Ovary (tissue), 10 donors: ENCODE measurements at places on chromosomes 2 and 18.

DNA sequence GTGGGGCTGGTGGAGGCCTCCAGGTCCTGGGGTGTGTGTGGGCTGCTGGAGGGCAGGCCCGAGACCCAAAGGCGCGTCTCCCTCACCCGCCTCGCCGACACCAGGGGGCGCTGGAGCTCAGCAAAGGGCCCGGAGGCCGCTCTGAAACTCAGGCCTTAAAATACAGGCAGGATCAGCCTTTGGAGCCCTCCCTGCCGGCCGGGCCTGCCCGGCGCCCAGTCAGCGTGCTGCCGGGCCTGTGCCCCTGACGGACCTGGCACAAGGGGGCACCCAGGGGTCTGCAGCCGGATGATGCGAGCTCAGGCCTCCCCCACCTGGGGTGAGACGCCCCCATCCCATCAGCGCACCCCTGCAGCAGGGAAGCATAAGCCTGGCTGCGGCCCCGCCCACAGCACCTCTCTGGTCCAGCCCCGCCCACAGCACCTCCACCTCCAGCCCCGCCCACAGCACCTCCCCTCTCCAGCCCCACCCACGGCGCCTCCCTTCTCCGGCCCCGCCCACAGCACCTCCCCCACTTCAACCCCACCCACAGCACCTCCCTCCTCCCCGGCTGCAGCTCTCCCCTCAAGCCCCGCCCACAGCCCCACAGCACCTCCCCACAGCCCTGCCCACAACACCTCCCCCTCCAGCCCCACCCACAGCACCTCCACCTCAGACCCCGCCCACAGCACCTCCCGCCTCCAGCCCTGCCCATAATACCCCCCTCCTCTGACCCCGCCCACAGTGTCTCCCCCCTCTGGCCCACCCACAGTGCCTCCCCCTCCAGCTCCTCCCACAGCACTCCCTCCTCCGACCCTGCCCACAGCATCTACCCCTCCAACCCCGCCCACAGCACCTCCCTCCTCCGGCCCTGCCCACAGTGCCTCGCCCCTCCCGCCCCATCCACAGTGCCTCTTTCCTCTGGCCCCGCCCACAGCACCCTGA is 92.8 kb upstream of the OTOS start:
- H3K4me1 ChIP-seq, result peaks cover 27% of the 10 kb centered on the region
- no peaks in the 10 kb centered on the region for H3K36me3 ChIP-seq
- peak overlapping the region; percentile 37 for H3K27ac ChIP-seq

DNA sequence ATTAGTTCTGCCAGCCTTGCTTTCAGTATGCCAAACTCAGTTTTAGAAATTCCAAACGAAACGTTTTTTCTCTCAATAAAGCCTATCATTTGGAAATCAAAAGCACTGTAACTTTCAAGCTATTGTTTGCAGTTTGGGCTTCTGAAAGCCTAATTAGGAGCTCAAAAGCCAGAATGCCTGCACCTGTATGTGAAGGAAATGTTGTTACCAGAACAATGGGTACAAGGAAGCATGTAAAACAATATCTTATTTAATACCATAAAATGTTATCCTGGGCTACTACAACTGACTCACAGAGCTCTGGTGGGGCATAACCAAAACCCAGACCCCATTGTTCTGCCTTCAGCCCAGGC is 12.6 kb upstream of the GULP1 start:
- H3K4me1 ChIP-seq, result no peaks in the 10 kb centered on the region
- H3K36me3 ChIP-seq, result no peaks in the 10 kb centered on the region
- H3K27me3 ChIP-seq, result no peaks in the 10 kb centered on the region
- H3K4me3 ChIP-seq, result no peak overlapping the region

DNA sequence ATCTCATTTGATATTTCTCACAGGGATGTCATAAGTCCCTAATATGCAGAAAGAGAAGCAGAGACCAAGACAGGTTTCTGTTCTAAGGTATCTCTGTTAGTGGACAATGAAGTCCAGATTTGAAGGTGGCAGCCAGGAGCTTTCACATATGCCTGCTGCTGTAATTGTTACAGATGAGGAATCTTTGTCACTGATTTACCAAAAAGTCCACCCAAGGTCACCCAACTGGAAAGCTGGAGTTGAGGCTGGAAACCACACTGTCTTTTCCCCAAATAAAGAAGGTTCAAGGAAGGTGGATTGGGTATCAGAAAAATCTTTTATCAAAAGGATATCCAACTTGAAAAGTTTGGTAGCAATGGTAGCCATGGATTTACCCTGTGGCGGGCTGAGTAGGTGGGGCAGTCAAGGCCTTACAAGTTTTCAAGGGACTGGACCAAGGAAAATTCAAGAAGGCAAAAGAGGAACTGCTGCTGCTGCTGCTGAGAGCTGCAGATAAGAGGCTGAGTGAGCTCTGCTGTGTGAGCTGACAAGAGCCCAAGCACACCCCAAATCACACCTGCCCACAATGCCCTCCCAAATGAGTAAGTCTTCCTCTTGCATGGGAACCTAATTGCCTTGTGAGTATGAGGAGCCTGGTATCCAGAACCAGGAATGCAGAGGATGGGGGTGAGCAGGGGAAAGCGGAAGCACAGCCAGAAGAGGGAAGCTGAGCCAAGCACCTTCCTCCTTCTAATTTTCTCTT is 241.2 kb downstream of the ANAPC1 start:
- no peaks in the 10 kb centered on the region for H3K4me1 ChIP-seq
- no peaks in the 10 kb centered on the region for H3K36me3 ChIP-seq
- no peaks in the 10 kb centered on the region for H3K27me3 ChIP-seq

DNA sequence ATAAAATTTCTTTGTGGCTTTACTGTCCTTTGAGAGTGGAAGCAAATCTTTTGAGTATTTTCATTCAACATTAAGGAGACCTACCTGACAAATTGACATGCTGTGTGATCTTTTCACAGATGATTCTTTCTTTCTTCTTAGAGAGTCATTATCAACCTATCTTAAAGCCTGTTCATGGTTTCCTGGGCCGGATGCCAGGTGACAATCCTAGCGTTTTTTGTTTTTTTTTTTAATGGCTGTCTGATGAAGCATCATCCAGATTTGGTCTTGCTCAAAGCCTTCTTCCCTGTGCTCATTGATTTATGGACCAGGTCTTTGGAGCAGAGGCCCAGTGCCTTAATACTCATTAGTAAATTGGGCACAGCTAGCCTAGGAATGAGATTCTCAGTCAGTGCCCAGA is 9.8 kb upstream of the MGAT5 start:
- H3K36me3 ChIP-seq, result no peaks in the 10 kb centered on the region
- no peak for DNase-seq
- no peaks in the 10 kb centered on the region for H3K27me3 ChIP-seq
- peaks cover 5% of the 10 kb centered on the region for H3K4me1 ChIP-seq
- H3K4me3 ChIP-seq, result no peak overlapping the region

DNA sequence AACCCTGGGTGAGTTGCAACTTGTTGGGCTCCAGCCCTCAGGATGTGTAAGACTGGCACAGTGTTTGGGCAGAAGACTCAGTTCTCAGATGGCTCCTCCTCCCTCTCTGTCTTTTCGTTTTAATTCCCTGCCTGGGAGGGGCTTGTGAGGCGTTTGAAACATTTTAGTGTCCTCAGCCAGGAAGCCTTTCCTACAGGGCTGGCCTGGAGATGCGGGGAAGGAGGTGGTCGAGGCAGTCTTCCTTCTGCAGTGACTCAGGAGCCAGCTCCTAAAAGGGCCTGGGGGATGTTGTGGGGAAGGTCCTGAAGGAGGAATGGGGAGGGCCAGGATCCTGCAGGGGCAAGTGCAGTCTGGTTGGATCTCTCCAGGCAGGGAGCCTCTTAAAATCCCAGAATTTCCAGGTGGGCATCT is 22.1 kb upstream of the IGFBP5 start:
- no peaks in the 10 kb centered on the region for H3K27me3 ChIP-seq
- no peak overlapping the region for H3K27ac ChIP-seq

DNA sequence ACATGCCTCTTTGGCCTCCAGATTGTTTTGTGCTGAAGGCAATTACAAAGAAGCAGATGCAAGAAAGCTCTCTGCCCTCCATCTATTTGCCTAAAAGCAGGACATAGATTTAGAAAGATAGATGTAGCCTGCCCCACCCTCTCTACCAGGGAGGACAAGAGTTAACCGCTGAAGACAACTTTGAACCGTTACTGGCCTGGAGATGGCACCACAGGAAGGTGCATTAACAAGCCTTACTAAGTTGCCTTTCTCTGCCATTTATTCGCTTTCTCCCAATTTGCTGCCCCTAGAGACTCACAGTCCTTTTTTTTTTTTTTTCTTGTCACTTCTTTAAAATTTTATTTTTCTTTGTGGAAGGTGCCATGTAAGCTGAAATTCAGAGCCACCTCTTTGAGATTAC is 28.8 kb upstream of the RMDN2 start:
- H3K27ac ChIP-seq, result no peak overlapping the region
- no peak for DNase-seq
- no peak overlapping the region for H3K4me3 ChIP-seq
- H3K27me3 ChIP-seq, result no peaks in the 10 kb centered on the region

GRCh38 chr2:173854840-173855239 is 110.3 kb downstream of the SP3 start:
- no peaks in the 10 kb centered on the region for H3K27me3 ChIP-seq
- no peak overlapping the region for H3K4me3 ChIP-seq
- H3K27ac ChIP-seq, result no peak overlapping the region
- no peak for DNase-seq
- H3K4me1 ChIP-seq, result peaks cover 5% of the 10 kb centered on the region
- H3K36me3 ChIP-seq, result no peaks in the 10 kb centered on the region

DNA sequence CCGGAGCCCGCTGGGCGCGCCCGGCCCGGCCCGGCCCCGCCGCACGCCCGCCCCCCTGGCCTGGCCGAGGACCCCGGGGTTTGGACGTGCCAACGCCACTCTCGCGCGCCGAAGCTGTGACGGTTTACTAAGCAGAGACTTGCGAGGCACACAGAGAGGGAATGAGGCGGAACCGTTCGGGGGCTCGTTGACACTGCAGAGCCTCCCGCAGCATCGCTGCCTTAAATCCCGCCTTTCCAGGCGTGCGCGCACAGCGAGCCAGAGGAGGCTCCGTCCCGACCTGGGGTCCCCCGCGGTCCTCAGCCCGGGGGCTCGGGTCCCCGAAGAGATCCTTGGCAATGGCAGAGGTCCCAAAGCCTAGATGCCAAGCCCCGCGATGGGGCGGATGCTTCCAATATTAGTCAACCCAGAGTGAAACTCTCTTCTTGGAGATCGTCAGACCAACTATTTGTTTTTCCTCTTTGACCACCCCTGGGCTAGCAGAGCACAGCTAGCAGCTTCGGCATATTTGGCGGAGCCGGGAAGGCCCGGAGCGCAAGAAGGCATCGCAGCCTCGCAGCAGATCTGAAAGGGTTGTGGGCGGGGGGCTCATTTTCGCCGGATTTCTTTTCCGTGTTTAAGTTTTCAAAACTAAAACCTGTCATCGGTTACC is at the start of gene ZNF385B:
TSS of gene ZNF385B (minus strand) at position 197 of the 652 bp plus-strand sequence.
- peak within 1 kb of the TSS; percentile 50 for H3K27ac ChIP-seq
- peaks cover 4% of the 10 kb centered on the region for H3K4me1 ChIP-seq
- DNase-seq, result peak; percentile 58

- H3K4me3 ChIP-seq, result no peak overlapping the region
- no peak for DNase-seq
- no peaks in the 10 kb centered on the region for H3K4me1 ChIP-seq
- H3K27me3 ChIP-seq, result no peaks in the 10 kb centered on the region
- H3K27ac ChIP-seq, result no peak overlapping the region
- no peaks in the 10 kb centered on the region for H3K36me3 ChIP-seq
Measured at GRCh38 chr18:29361843-29362242, 1184.9 kb upstream of the CDH2 start.

GRCh38 chr18:41034413-41034812 is 920.6 kb upstream of the PIK3C3 start:
- no peaks in the 10 kb centered on the region for H3K36me3 ChIP-seq
- H3K27me3 ChIP-seq, result no peaks in the 10 kb centered on the region
- H3K4me3 ChIP-seq, result no peak overlapping the region
- no peak for DNase-seq
- no peaks in the 10 kb centered on the region for H3K4me1 ChIP-seq

- H3K27me3 ChIP-seq, result no peaks in the 10 kb centered on the region
- H3K36me3 ChIP-seq, result no peaks in the 10 kb centered on the region
- no peaks in the 10 kb centered on the region for H3K4me1 ChIP-seq
- no peak for DNase-seq
- H3K27ac ChIP-seq, result no peak overlapping the region
Measured at GRCh38 chr2:241514553-241514952, 6.2 kb upstream of the STK25 start.

DNA sequence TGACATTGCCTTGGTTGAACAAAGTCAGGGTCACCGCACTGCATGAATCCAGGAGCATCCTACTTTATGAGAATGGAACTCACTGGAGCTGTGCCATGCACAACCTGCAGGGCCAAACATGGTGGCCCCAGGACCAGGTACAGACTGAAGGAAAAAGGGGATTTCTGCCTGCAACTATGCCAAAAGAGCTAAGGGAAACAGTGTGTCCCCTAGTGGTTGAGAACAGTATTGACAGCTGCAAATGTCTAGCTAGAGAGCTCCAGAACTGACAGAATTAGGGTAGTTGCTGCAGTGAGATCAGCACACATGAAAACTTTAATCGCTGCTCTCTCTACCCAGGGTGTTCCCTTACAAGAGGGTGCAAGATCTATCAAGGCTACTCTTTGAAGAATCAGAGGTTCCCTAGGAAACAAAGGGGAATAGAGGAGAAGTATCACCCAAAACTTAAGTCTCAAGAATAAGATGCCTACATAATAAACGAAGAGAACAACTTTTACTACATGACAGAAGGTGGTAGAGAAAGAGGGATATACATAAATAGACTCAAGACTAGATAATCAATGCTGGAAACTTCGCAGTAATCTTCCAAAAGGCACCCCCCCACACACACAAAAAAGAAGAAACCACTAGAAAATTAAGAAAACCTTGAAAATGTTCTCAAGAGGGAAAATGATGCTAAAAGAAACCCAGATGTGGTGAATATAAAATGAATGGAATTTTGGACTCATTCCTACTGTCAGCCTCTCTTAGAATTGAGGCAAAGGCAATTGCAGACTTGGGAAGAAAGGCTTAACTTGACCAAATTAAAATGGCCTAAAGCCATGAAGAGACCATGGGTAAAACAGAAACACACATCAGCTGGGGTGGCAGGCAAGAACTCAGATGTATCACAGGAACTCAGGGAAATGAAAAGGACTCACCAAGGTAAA is 43.6 kb upstream of the IHH start:
- no peak overlapping the region for H3K27ac ChIP-seq
- no peak overlapping the region for H3K4me3 ChIP-seq
- H3K4me1 ChIP-seq, result no peaks in the 10 kb centered on the region
- no peak for DNase-seq
- H3K36me3 ChIP-seq, result no peaks in the 10 kb centered on the region
- no peaks in the 10 kb centered on the region for H3K27me3 ChIP-seq

DNA sequence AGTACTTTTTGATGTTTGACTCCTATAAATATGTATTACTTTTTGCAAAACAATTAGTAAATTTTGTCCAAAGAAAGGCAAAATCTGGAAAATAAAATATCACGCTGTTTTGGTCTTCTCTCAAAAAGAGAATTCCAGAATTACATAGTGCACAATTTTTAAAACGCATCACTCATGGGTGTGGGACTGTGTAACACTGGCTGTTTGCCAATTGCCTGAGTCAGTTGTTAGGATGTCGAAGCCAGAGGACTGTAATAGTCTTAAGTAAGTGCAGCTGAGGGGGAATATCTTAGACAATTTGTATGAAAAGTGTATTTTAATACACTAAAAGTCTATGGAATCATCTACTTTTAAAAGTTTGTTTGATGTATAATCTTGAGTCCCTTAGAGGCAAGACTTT is 24.1 kb upstream of the EPHA4 start:
- H3K27ac ChIP-seq, result no peak overlapping the region
- no peak for DNase-seq
- no peak overlapping the region for H3K4me3 ChIP-seq
- H3K36me3 ChIP-seq, result no peaks in the 10 kb centered on the region
- H3K27me3 ChIP-seq, result no peaks in the 10 kb centered on the region

GRCh38 chr2:138787053-138787666 is 7.0 kb upstream of the NXPH2 start:
- no peak overlapping the region for H3K27ac ChIP-seq
- peak; percentile 25 for DNase-seq
- no peaks in the 10 kb centered on the region for H3K36me3 ChIP-seq
- no peak overlapping the region for H3K4me3 ChIP-seq
- H3K27me3 ChIP-seq, result no peaks in the 10 kb centered on the region
- no peaks in the 10 kb centered on the region for H3K4me1 ChIP-seq
